ENCODE measurements at places on chromosomes 7 and 10.

GRCh38 chr10:33684211-33684611 lies 349.7 kb upstream of the NRP1 start:
- DNase-seq: no peak

DNA sequence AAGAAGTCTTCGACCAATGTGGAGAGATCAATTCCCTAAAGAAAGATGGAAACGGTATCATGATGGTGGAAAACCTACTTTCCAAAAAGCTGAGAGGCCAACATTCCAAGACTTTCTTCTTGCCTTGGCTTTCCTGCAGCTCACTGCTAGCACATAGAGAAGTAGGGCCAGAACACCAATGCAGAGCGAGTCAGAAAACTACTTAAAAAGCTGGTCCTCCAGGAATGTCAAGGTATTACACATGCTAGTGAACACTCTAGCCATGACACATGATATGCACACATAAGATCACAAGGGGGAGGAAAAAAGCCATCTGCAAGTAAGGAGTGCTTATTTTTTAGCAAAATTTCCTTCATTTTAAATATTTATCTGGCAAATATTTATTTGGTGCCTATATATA lies 22.7 kb downstream of the GPAM start:
- no peak for DNase-seq

GRCh38 chr10:43765516-43765915 lies 116.8 kb upstream of the ZNF32 start:
- no peak for DNase-seq

DNA sequence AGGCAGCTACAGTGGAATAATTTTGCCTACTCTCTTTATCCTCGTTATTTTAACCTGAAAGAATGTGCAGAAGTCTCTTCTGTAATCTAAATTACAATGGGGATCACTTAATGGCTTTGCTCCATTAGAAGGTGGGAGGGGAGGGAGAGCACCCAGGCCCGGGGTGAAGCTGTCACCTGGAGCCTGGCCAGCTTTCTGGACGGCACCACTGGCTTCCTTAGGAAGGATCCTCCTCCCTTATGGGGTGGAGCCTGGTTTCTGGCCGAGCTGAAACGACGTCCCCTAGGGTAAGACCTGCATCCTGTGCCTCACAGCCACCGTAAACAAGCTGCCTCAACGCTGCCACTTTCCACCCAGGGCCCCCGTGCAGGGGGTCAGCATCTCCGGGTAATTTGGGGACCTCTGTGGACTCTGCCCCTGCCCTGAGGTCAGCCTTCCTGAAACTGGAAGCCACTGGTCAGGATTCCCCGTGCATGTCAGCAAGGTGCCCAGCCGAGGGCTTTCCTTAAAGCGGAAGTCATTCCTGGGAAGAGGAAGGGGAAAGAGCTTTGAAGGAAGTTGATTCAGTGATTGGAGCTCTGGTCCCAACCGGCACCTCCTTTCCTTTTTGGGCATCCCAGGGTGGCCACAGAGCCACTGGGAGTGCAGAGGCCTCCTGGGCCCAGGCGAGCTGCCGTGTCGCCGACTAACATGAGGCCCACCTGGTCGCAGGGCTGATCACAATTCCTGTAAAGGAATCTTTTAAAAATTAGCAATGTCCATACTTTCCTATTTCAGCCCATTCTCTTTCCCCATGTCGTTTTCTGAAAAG lies 569.1 kb downstream of the DNAJB6 start:
- DNase-seq: no peak

- no peak for DNase-seq
These were observed 1.9 kb downstream of the SAP25 start for GRCh38 chr7:100571829-100572116.

GRCh38 chr7:1241603-1242255 lies 9.1 kb downstream of the UNCX start:
- no peak for DNase-seq

DNA sequence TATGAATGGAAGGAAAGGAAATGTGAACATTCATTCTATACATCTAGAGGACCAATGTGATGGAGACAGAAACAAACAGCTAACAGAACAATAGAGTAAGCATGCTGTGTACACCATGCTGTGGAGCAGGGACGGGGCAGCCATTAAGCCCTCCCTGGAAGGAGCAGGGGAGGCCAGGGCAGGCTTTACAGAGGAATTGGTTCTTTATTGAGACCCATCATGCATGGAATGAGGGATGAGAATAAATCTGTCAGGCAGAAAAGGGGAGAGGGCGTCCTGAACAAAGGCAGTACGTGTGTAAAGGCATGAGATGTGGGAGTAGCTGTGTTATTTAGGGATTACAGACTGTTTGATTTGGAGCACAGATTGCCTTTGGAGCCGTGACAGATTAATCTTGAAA lies 35.2 kb downstream of the STK17A start:
- no peak for DNase-seq

- DNase-seq: no peak
These were observed 509.7 kb upstream of the PODXL start for GRCh38 chr7:132065989-132066603.

GRCh38 chr10:93481637-93482144 lies 443 bp downstream of the MYOF start:
- DNase-seq: no peak

DNA sequence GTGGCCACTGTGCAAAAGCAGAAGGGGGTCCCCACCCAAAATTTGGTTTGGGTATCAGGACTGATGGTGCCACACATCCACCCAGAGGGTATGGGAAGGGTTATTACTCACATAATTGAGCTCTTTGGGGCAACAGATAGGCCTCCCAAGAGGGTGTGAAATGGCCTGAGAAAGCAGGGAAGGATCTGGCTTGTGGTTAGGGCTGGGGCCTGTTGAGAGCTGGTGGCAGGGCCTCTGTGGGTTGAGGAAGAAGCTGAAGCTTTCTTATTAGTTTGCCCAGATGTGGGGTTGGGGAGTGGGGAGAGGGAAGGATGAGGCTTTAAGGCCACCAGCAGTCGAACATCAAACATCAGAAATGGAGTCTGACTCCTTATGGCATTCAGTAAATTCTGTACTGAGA lies 18.3 kb upstream of the MKI67 start:
- no peak for DNase-seq

DNA sequence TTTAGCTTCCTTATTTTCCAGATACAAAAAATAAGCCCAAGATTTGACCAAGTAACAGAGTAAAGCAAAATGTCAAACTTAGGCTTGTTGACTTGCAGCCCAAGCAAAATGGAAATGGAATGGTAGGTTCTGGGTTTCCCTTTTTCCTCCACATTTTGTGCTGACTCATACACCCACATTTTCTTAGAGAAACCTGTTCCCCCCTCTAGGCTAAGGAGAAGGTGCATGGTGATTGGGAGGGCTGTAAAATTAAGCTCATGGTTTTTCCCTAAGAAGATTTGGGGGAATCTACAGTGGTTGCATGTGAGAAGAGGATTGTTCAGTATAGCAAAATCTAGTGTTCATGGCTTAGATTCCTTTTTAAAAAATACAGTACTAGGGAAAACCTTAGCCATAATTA lies 127.4 kb downstream of the ARL4A start:
- no peak for DNase-seq

DNA sequence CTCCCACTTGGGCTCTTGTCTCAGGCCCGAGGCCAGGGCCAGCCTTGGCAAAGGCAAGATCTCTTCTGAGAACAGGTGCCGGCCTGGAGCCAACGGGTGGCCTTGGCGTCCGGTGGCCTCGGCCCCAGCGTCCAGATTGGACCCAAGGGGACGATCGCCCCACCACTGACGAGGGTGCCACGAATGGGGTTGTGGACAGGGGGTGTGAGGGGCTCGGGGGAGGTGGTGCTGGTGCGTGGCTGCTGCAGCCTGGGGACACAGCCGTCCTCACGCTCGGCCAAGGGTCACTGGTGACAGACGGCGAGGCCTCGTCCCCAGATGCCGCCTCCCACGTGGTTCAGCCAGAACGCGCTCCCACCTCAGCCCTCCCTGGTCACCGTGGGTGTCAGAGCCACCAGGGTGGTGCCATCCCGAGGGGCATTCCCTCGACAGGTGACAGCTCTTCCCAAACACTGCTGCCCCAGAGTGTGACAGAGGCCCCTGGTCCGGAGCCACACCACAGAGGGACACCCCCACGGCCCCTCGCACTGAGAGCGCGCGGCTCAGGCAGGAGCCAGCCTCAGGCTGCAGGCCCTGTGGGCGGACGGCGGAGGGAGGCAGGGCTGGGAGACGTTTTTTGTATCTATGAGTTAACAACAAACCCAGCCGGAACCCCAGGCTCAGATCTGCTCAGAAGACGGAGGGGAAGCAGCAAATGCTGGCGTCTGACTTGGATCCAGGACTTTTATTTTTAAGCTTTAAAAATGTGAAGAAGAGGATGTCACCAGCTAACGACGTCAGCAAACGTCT lies 18.5 kb upstream of the CFAP46 start:
- no peak for DNase-seq

DNA sequence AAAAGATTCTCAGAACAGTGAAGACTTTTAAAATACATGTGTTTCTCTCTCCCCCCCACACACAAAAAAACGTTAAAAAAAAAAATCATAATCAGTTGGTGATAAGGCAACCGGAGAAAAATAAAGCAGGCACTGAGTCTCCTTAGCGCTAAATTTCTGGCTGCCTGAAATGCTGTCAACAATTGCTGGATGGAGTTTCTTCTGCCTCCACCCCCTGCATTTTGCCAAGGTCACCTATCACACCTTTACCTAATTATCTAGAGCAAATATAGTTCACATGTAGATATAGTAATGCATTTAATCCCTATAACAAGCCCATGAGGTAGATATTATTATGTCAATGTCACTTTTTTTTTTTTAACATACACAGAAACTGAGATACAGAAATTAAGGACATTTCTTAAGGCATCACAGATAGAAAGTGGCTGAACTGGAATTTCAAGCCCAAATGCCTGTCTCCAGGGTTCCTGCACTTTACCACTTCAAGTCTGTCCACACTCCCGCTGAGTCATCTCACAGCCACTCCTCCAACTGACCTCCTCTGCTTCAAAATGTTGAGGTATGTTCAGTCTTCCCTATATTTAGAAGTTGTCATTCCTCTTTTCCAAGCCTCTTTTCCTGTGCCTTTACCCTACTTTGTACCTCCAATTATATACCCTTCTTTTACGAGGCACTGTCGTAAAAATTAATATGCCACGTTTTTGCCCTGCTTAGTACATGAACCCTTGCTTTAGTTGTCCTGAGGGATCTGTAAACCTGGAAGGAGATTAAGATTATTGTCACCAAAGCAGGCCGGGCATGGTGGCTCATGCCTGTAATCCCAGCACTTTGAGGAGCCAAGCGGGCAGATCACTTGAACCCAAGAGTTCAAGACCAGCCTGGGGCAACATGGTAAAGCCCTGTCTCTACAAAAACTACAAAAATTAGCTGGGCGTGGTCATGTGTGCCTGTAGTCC lies 72.8 kb upstream of the MPP7 start:
- no peak for DNase-seq

DNA sequence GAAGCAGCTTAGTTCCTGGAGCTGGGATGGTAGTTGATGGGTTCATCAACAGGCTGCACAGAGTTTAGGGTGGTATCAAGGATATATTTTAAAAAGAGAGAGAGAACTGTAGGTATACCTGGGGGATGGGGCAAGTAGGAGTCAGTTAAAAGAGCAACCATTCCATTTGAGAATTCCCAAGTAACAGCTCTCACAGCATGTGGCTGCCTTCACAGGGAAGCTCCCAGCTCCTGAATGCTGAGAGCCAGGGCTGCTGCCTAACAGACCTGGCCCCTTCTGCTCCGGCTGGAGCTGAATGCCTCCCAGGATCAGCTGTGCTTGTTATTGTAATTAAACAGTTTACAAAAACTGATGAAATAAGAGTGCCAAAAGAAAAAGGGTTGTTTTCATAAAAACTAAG lies 58.8 kb upstream of the GPR26 start:
- DNase-seq: no peak

GRCh38 chr7:28018020-28018419 lies 162.6 kb downstream of the JAZF1 start:
- no peak for DNase-seq

- DNase-seq: no peak
These were observed 65.6 kb downstream of the COL26A1 start for GRCh38 chr7:101428093-101428866.

Measured in DMS79 treated with DMSO at 0.1 percent for 48 hours (cell line).